ENCODE measurements at places on chromosomes 6 and 20. TPM values are rescaled to one million over a fixed set of nuclear protein-coding genes. Genes with fewer than 3 reads are reported as not detected.

CLPSL1 gene
- not detected for total RNA-seq

HLA-DMA gene
- total RNA-seq: 50.4 TPM

ZDHHC14 gene
- total RNA-seq: 5.7 TPM

DCDC2 gene
- total RNA-seq: 1.1 TPM

FGD2 gene
- total RNA-seq: 13.6 TPM

PI16 gene
- total RNA-seq: 0.12 TPM

HTR1E gene
- 4.2 TPM for total RNA-seq

PACSIN1 gene
- not detected for total RNA-seq

CYP21A2 gene
- total RNA-seq: 9.2 TPM

CBLN4 gene
- total RNA-seq: 5.4 TPM

OR2B6 gene
- not detected for total RNA-seq

PSORS1C1 gene
- 3.2 TPM for total RNA-seq

MEP1A gene
- total RNA-seq: not detected

SNAI1 gene
- 9.0 TPM for total RNA-seq

NOX3 gene
- not detected for total RNA-seq

FOXS1 gene
- total RNA-seq: not detected

CNR1 gene
- total RNA-seq: 3.7 TPM

NTSR1 gene
- not detected for total RNA-seq

EBF4 gene
- total RNA-seq: 67.7 TPM

LY86 gene
- 2.5 TPM for total RNA-seq

GPR6 gene
- not detected for total RNA-seq

GZF1 gene
- 9.8 TPM for total RNA-seq

ZBTB12 gene
- total RNA-seq: 24.8 TPM

UBE3D gene
- 6.0 TPM for total RNA-seq

PAQR8 gene
- total RNA-seq: 24.5 TPM

MGME1 gene
- 8.2 TPM for total RNA-seq

PRIM2 gene
- 8.9 TPM for total RNA-seq

SLC24A3 gene
- 18.6 TPM for total RNA-seq

RBM24 gene
- 4.9 TPM for total RNA-seq

WFDC10B gene
- not detected for total RNA-seq

ADGRF1 gene
- not detected for total RNA-seq

CRIP3 gene
- 1.3 TPM for total RNA-seq

CNKSR3 gene
- 13.4 TPM for total RNA-seq

DDO gene
- 0.73 TPM for total RNA-seq

CD83 gene
- total RNA-seq: 29.0 TPM

PCMTD2 gene
- 79.0 TPM for total RNA-seq

ABHD16B gene
- total RNA-seq: not detected

PRKN gene
- 10.4 TPM for total RNA-seq

POFUT1 gene
- 37.5 TPM for total RNA-seq

DOK5 gene
- 1.8 TPM for total RNA-seq

RHAG gene
- total RNA-seq: 0.43 TPM

IGF2R gene
- 62.5 TPM for total RNA-seq

KCNQ5 gene
- 0.15 TPM for total RNA-seq

OXT gene
- not detected for total RNA-seq

SCUBE3 gene
- not detected for total RNA-seq

COL21A1 gene
- total RNA-seq: 3.1 TPM

PTK6 gene
- 0.22 TPM for total RNA-seq

IL17A gene
- not detected for total RNA-seq

DAAM2 gene
- total RNA-seq: 18.5 TPM

All from ovary (tissue), 10 donors.